ENCODE measurements at places on chromosomes 13 and 19.

DNA sequence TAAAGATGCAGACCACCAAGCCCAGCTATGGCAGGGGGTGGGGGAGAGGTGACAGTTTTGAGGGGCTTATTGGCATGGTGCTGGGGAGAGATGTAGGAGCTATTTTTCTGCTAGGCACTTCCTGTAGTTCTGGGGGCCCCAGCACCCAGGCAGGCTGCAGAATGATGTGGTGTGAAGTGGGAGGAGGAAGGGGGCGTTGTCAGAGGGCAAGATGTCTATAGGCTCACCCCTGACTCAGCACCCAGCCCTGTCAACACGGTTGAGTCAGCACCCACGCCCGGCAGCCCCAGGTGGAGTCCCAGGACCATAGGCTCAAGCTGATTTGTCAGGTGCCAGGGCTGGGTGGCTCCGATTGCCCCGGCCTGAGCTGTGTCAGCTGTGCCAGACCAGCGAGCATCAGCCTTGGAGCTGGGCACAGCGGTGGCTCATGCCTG lies 5.8 kb downstream of the KLF2 start:
- no peak for DNase-seq

GRCh38 chr19:54804101-54804500 lies 691 bp downstream of the KIR2DL4 start:
- DNase-seq, result no peak

DNA sequence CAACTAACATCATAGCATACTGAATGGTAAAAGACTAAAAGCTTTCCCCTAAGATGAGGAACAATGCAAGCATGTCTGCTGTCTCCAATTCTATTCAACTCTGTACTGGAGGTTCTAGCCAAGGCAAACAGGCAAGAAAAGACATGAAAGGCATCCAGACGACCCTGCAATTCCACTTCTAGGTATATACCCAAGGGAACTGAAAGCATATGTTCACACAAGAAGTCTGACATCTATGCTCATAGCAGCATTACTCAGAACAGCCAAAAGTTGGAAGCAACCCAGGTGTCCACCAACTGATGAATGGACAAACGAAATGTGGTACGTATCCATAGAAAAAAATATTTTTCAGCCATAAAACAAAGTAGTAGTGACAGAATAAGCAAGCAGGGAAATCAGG lies 39.1 kb downstream of the PEPD start:
- no peak for DNase-seq

GRCh38 chr13:47945738-47946137 lies 55.3 kb downstream of the SUCLA2 start:
- DNase-seq, result no peak

DNA sequence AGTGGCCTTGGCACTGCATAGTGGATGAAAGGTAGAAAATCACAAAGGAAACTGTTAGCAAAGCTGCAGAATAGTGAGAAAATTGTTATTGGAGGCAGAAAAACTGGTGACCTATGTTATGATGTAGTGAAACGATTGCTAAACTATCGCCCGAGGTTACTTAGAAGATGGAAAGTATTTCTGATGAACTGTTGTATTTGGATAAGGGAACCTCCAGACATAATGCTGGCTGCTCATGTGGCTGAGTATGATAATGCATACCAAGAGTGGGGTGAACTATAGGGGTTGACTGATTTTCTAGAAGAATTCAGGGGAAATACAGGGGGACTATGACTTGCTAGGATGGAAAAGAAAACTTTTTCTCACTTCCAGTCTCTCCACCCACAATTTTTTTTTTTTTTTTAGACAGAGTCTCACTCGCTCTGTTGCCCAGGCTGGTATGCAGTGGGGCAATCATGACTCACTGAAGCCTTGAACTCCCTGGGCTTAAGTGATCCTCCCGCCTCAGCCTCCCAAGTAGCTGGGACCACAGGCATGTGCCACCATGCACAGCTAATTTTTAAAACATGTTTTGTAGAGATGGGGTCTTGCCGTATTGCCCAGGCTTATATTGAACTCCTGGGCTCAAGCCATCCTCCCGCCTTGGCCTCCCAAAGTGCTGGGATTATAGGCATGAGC lies 4.4 kb upstream of the EID2 start:
- no peak for DNase-seq

DNA sequence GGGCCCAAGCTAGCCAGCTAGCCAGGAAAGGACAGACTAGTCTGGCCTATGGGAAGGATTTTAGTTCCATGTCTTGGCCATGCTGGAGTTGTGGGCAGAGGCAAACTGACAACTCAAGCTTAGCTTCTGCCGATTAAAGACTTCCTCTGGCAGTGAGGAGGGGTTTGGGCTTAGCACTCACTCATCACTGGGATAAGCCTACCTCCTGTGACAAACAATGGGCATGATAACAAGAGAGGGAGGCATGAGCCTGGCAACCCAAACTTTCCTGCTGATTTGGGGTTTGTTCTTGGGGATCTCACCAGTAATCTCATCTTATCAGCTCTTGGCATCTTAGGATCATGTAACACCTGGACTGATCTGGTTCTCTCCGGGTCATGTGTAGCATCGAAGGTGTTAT lies 83.6 kb downstream of the KL start:
- no peak for DNase-seq

GRCh38 chr13:94247890-94248289 lies 231.6 kb downstream of the DCT start:
- DNase-seq, result no peak

DNA sequence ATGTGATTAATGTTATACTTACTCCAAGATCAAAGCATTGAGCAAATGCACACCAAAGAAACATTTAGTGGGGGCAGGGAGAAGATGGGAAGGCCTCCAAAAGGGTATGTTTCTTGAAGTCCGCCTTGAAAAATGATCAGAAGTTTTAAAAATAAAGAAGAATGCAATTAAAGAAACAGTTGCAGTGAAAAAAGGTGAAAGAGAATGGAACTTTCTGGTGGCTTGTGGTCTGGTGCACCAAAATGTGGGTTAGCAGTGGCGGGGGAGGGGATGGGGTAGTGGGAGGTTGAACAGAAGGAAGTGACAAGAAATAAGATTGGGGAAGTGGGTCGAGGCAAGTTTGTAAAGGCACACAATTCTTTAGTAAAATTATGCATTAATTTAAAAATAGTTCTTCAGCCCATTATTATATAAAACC lies 2.5 kb downstream of the LCP1 start:
- no peak for DNase-seq

- no peak for DNase-seq
These were observed 246.1 kb upstream of the MIR17HG start for GRCh38 chr13:91101381-91101780.

DNA sequence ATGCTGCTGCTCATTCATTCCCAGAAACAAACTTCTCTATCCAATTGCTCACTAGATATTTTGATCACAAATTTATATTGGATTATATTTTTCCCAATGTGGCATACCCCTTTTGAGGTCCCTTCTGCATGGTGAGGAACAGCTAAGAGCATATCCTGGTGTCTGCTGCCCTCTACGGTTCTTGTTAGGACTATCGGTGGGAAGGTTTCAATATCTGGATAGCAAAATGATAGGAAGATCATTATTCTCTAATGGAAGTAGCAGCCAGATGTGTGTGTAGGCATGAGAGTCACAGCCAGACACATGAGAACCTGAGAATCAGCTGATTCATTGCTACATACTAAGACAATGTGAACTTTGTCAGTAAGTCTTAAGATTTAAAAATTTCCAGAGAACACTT lies 1422.4 kb upstream of the MIR17HG start:
- no peak for DNase-seq

- DNase-seq, result peak; percentile 34
These were observed 1.8 kb upstream of the MED4 start for GRCh38 chr13:48096670-48097069.

- no peak for DNase-seq
These were observed 12.0 kb upstream of the CRTC1 start for GRCh38 chr19:18671303-18672043.

GRCh38 chr19:35955881-35956634 lies 19.9 kb downstream of the LRFN3 start:
- no peak for DNase-seq

DNA sequence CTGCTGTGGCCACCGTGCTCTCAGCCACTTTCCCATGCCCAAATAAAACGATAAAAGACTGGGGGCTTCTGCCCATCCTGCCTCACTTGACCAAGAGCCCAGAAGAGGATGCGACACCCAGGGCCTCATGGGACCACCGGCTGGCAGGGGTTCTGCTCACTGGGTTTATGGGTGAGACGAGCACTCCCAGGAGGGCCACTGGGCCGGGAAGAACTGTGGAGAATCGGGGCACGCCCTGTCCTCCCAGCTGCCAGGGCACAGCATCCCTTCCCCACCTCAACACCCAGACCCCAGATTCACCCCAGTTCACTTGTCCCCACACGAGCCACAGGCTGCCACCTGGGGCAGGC lies 4.7 kb upstream of the F10 start:
- no peak for DNase-seq

- no peak for DNase-seq
These were observed 246.1 kb upstream of the MAB21L1 start for GRCh38 chr13:35722458-35723052.

GRCh38 chr19:19111967-19112580 lies 26.2 kb downstream of the TMEM161A start:
- no peak for DNase-seq

- DNase-seq, result no peak
These were observed 5.1 kb upstream of the SYCN start for GRCh38 chr19:39209196-39209595.

DNA sequence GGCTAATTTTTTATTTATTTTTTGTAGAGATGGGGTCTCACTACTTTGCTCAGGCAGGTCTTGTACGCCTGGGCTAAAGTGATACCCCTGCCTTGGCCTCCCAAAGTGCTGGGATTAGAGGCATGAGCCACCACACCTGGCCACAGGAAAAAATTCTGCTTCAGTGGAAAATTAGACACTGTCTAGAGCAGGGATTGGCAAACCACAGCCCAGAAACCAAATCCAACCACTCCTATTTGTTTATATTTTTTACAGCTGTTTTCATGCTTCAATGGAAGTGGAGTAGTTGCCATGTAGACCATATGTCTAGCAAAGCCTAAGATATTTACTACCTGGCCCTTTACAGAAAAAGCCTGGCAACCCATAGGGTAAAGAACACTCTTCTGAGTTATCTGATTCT lies 123.7 kb upstream of the MRI1 start:
- no peak for DNase-seq

- no peak for DNase-seq
These were observed 17.0 kb upstream of the DOCK9 start for GRCh38 chr13:98994896-98995295.

GRCh38 chr13:41356786-41357185 lies 45.7 kb downstream of the NAA16 start:
- no peak for DNase-seq

DNA sequence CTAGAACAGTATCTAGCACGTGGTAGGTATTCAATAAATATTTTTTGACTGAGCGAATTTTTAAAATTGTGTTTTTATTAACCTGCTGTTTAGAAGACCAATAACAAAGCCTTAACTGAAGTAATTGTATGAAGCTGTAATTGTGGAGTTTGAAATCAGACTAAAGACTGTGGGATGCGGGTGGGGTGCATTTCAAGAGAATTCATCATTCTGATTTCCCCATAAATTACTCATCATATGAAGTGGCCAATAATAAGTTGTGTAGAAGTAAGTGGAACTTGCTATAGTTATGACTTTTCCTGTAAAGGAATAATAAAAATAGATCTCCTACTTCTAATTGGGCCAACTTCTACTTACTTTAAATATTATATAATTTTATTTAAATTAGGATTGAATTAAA lies 449.3 kb downstream of the PCDH9 start:
- DNase-seq, result no peak

GRCh38 chr19:343451-343931 lies 1.1 kb downstream of the MIER2 start:
- DNase-seq, result no peak

- DNase-seq, result no peak
These were observed 33.6 kb upstream of the SLC10A2 start for GRCh38 chr13:103099722-103100293.

DNA sequence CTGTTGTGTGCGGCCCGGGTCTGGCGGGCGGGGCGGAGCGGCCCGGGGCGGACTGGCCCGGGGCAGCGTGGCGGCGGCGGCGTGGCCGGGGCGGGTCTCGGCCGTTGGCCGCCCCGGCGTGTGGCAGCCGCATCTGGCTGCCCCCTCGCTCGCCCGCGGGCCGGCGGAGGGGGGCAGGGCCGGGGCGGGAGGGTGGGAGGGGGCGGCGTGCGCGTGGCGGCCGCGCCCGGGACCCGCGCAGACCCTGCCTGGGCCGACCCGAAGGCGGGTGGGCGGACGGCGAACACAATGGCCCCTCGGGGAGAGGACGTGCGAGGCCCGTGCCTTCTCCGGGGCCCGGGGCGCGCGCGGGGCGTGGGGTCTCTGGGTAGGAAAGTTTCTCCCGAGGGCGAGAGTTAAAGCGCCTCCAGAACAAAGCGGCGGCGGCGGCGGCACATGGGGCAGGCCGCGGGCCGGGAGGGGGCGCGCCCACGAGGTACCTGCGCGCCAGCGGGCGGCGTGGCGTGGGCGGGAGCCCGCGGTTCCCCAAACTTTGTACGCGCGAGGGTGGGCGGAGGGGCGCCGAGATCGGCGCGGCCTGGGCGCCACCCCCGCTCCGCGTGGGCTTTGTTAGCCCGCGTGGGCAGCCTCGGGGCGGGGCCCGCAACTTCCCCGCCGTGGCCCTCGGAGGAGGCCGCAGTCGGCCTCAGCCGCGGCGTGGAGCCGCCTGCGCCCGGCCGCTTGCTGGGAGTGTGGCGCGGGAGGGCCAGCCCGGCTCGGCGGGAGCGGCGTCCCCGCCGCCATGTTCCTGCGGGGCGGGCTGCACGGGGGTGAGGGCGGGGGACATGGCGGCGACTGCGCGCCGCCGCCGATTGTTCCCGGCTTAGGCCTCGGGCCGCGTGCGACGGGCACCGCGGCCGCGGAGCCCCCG lies 764 bp downstream of the MIR17HG start:
- DNase-seq, result no peak

DNA sequence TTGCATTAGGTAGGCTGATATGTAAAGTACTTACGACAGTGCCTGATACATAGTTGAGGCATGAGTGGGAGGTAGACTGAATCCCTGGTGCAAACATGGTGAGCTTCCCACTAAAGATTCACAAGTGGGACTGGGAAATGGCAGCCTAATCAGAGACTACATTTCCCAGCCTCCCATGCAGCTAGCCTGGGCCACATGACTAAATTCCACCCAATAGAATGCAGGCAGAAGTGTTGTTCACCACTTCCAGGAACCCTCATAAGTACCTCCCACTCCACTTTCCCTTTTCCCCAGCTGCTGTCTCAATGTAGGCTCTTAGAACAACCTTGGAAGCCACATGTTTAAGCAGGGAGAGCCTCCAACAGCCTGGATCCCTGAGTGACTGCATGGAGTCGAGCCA lies 104.9 kb downstream of the CACNA1A start:
- DNase-seq, result no peak
